Pericardium fibroblast (primary cell): ENCODE measurements at places on chromosomes 13 and 19. TPM values are rescaled to one million over a fixed set of nuclear protein-coding genes. Genes with fewer than 3 reads are reported as not detected.

ZNF69 gene
- 3.4 and 5.8 TPM in 2 replicates for total RNA-seq

ADGRE2 gene
- 0.09 and 0.93 TPM in 2 replicates for total RNA-seq

CYP2A6 gene
- total RNA-seq, result not detected in 2 replicates

CYP2S1 gene
- total RNA-seq, result 0.09 and 0.70 TPM in 2 replicates

SMIM17 gene
- 0.09 TPM in 1 of 2 replicates, not detected in the other for total RNA-seq

CELF5 gene
- total RNA-seq, result not detected in 2 replicates

XPO4 gene
- 10.7 and 13.7 TPM in 2 replicates for total RNA-seq

ZNF296 gene
- total RNA-seq, result 0.70 and 3.1 TPM in 2 replicates

MYO16 gene
- total RNA-seq, result 0.09 and 1.1 TPM in 2 replicates

CD22 gene
- total RNA-seq, result 0.26 TPM in 1 of 2 replicates, not detected in the other

KLF12 gene
- 10.9 and 13.9 TPM in 2 replicates for total RNA-seq

NTF4 gene
- total RNA-seq, result 1.1 TPM in 1 of 2 replicates, not detected in the other

ZNF536 gene
- not detected in 2 replicates for total RNA-seq

HSPB6 gene
- total RNA-seq, result 142 and 170 TPM in 2 replicates

PCSK4 gene
- total RNA-seq, result 0.12 and 1.0 TPM in 2 replicates

ADM5 gene
- total RNA-seq, result 0.12 and 0.26 TPM in 2 replicates

DACH1 gene
- under 0.01 and 0.09 TPM in 2 replicates for total RNA-seq

SOX21 gene
- total RNA-seq, result not detected in 2 replicates

LILRB5 gene
- not detected in 2 replicates for total RNA-seq

ZNF155 gene
- total RNA-seq, result 5.0 and 6.3 TPM in 2 replicates

DNAJC15 gene
- 11.0 and 28.1 TPM in 2 replicates for total RNA-seq

GNG14 gene
- not detected in 2 replicates for total RNA-seq

ZFP36 gene
- 100 and 116 TPM in 2 replicates for total RNA-seq

PGLYRP2 gene
- total RNA-seq, result not detected in 2 replicates

B3GNT8 gene
- total RNA-seq, result 1.6 and 4.6 TPM in 2 replicates

RXFP2 gene
- not detected in 2 replicates for total RNA-seq

C19orf33 gene
- total RNA-seq, result 1.5 and 1.6 TPM in 2 replicates

ZNF582 gene
- 3.6 and 4.3 TPM in 2 replicates for total RNA-seq

GNG7 gene
- 0.58 and 0.68 TPM in 2 replicates for total RNA-seq

LGALS7B gene
- not detected in 2 replicates for total RNA-seq

FPR1 gene
- total RNA-seq, result 0.23 and 0.68 TPM in 2 replicates
